ENCODE measurements at places on chromosomes 1 and 21. TPM values are rescaled to one million over a fixed set of nuclear protein-coding genes. Genes with fewer than 3 reads are reported as not detected.

The INPP5B gene
- 26.6 TPM for total RNA-seq

The MAEL gene
- 2.8 TPM for total RNA-seq

The C1orf87 gene
- total RNA-seq: 1.1 TPM

GRCh38 chr1:235637756-235638534, 11.6 kb downstream of the GNG4 start:
- no peak for DNase-seq

GRCh38 chr1:19457607-19458006, 27.7 kb downstream of the CAPZB start:
- DNase-seq: no peak

DNA sequence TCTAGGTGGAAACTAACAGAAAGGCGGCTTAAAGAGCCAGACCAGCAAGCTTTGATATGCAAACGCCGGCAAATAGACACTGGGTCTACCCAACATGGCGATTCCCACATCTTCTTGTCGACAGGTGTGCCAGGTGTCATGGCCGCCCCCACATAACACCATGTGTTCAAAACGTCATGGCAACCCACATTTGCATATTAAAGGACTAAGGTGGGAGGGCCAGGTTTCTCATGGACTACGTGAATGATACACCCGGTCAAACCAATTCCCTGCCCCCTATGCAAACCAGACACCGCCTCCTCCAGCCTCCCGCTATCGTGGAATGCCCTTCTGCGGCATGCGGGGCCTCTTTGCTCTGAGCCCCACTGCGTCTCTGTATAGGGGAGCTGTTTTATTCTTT, 41.3 kb downstream of the ICOSLG start:
- DNase-seq: no peak

DNA sequence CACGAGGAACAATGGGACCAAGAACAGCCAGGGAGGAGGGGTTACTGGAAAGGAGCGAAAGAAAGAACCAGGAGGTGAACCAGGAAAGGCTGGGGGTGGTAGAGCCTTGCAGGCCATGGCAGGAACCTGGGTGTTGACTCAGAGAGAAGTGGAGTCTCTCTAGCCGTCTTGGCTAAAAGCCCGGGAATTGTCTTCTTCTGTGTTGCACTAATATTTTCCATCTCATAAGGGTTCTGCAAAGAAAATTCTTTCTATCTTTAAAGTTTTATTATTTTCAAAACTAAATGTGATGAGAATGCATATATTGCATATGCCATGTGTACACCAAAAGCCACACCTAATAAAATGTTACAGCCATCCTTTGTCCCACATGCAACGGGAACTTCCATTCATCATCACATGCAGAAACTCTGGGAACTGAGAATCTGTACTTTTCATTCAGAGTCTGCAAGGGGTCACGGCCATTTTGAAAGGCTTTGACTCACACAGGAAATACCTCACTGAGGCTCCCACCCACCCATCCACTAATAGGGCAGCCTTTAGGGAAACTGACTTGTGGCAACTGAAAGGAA, 38.0 kb downstream of the ERG start:
- no peak for DNase-seq
